ENCODE measurements at places on chromosomes 13 and 19.

DNA sequence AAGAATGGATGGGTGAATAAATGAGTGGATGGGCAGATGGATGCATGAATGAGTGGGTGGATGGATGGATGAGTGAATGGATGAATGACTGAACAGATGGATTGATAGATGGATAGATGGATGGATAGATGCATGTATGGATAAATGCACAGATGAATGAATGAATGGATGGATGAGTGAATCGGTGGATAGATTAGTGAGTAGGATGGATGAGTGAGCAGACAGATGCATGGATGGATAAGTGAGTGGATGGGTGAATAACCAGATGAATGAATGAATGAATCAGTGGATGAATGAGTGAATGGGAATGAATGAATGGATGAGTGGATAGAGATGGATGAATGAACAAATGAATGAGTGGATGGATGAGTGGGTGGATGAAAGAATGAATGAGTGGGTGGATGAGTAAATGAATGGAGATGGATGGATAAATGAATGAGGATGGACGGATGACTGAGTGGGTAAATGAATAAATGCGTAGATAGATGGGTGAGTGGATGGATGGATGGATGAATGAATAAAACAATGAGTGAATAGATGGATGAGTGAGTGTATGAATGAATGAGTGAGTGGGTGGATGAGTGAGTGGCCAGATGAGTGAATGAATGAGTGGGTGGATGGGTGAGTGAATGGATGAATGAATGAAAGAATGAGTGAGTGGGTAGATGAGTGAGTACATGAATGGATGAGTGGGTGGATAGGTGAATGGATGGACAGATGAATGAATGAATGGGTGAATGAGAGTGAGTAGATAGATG, 13.0 kb downstream of the GAS6 start:
- no peak for DNase-seq

DNA sequence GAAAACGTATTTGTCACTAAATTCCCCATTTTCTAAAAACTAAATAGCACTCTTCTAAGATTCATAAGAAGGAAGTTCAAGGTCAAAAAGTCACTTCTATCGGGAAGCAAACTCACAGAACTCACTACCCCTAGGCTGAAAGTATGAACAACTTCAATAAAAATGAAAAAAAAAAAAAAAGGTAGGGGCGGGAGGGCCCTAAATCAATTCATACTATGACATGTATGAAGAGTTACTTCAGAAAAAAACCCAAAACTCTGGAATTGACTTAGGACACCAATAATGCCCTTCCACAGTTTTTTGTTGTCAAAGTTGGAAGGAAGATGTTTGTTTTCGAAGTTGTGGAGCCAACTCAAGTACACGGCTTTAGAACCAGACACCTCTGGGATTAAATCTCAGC, 1.1 kb downstream of the SUCLA2 start:
- no peak for DNase-seq

GRCh38 chr13:79011179-79011578, 352.2 kb upstream of the OBI1 start:
- DNase-seq, result no peak

DNA sequence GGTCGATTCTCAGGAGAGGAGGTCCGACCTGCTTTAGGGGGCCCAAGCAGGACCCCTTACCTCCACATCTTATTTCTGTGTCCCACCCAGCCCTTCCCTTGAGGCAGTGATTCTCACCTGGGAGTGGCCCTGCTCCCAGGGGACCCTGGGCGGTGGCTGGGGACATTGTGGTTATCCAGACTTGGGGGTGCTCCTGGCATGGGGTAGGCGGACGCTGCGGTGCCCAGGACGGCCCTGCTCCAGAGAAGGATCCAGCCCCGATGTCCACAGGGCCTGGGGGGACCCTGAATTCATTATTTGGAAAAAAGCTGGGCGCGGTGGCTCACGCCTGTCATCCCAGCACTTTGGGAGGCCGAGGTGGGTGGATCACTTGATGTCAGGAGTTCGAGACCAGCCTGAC, 84.4 kb downstream of the GADD45B start:
- DNase-seq, result no peak

DNA sequence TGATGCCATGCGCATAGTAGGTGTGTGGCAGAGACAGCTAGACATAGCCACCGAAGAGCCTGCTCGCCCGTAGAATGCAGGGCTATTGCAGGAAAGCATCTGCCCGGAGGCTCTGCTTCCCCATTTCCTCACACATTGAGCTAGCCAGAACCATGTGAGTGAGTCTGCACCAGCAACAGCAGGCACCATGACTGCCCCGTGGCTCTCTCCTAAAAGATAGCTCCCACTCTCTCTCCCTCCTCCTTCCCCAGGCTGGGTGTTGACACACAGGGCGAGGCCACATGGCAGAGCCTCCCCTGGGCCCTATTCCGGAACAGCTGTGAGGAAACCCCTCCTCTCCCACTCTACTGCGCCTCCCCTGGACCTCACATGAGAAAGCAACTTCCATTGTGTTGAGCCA, 52.3 kb upstream of the ATP12A start:
- DNase-seq, result no peak

DNA sequence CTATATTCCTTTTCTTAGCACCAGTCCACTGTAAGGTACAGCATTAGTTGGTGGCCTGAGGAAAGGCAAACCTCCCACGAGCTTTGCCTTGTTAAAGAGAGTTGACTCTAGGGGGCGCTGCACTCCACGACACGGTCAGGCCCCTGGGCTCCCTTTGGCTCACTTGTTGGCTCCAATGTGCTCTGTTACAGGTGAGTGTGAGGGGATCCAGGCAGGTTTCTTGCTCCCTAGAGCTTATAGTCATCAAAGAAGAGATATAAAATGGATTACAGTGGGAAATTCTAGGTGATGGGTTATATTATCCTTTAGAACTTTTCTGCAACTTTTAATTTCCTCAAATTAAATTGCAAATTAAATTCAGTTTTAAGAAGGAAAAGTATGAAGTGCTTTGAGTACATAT, 3.7 kb downstream of the WDR87 start:
- DNase-seq, result peak; percentile 96

GRCh38 chr19:15810335-15810734, 5.1 kb downstream of the OR10H1 start:
- DNase-seq, result peak; percentile 68
